Mesenteric fat pad (tissue), 1 donor: ENCODE measurements at places on chromosomes 5 and 9.

GRCh38 chr5:132837868-132838267 is 7.4 kb upstream of the SHROOM1 start:
- peak; percentile 72 for DNase-seq

DNA sequence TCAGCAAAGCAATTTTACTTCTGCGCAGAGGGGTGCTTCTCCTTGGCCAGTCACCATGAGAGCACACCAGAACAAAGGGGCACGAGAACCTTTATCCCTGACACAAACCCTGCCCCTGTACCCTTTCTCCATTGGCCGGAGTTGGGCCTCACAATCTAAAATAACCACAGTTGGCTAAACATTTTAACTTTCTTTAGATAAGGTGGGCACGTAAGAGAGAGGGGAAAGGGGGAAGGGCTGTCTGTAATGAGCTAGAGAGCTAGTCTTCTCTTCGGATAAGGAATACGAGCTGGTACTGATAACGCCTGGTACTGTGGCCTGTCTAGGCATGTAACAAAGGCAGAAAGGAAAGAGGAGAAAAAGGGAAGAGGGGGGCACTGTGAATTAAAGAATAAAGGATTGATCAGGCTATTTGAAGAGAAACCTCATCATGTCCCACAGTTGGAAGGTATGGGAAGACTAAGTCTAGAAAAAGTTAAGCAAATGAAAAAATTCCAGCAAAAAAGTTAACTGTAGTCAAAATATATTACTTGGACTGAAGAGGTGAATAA is 1.8 kb upstream of the IARS1 start:
- no peak for DNase-seq

GRCh38 chr9:108568093-108568492 is 287.7 kb downstream of the ACTL7B start:
- DNase-seq: no peak

DNA sequence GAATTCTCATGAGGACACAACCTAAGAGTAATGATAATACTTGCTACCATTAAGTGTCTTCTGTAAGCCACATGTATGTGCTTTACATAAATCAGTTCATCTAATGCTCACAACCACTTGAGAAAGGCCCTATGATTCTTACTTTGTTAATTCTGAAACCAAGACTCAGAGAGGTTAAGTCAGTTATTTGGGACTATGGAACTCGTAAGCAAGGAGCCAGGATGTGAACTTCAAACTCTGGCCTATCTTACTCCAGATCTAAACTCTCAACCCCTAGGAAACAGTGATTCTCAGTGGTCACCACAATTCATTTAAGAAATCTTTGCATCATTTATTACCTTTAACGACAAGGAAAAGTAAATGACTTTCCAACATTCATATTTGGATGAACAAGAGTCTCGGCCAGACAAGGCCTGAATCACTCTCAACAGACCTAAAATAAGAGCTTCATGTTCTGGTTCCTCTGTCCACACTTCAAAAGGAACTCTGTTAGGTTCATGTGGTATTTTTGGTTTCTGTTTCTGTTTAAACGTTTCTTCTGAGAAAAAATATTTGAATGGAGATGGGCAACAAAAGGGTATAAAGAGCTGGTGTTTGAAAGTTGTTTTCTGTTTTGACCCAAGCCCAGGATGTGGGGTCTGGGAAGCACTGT is 104.8 kb downstream of the LPAR1 start:
- no peak for DNase-seq

- no peak for DNase-seq
Observed at GRCh38 chr5:80064124-80064523, 29.0 kb downstream of the THBS4 start.

GRCh38 chr5:164319161-164319560 is 813.7 kb downstream of the MAT2B start:
- no peak for DNase-seq

DNA sequence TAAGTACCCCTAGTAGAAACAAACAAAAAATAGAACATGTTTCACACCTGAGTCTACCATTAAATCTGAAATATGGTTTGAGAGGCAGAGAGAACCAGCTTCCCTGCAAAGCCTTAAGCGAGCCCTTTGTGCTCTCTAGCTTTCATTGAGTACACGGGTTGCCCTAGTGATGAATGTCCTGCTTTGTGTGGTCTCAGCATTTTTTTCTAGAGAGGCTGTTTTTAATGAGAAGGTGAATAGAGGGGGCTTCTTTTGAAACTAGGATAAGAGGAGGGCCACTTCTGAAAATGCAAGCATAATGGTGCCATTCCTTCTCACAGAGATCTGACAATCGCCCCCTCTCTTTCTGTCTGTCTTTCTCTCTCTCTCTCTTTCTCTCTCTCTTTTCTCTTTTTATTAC is 131.3 kb downstream of the MACIR start:
- DNase-seq: no peak

- DNase-seq: no peak
Observed at GRCh38 chr5:43680286-43680685, 77.3 kb downstream of the NNT start.

- DNase-seq: no peak
Observed at GRCh38 chr5:159640446-159640845, 275.8 kb upstream of the ADRA1B start.

DNA sequence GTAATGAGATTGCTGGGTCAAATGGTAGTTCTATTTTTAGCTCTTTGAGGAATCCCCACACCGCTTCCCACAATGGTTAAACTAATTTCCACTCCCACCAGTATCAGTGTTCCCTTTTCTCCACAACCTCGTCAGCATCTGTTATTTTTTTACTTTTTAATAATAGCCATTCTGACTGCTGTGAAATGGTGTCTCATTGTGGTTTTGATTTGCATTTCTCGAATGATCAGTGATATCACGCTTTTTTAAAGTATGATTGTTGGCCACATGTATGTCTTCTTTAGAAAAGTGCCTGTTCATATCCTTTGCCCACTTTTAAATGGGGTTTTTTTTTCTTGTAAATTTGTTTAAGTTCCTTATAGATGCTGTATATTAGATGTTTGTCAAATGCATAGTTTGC is 73.5 kb downstream of the MTAP start:
- DNase-seq: no peak

DNA sequence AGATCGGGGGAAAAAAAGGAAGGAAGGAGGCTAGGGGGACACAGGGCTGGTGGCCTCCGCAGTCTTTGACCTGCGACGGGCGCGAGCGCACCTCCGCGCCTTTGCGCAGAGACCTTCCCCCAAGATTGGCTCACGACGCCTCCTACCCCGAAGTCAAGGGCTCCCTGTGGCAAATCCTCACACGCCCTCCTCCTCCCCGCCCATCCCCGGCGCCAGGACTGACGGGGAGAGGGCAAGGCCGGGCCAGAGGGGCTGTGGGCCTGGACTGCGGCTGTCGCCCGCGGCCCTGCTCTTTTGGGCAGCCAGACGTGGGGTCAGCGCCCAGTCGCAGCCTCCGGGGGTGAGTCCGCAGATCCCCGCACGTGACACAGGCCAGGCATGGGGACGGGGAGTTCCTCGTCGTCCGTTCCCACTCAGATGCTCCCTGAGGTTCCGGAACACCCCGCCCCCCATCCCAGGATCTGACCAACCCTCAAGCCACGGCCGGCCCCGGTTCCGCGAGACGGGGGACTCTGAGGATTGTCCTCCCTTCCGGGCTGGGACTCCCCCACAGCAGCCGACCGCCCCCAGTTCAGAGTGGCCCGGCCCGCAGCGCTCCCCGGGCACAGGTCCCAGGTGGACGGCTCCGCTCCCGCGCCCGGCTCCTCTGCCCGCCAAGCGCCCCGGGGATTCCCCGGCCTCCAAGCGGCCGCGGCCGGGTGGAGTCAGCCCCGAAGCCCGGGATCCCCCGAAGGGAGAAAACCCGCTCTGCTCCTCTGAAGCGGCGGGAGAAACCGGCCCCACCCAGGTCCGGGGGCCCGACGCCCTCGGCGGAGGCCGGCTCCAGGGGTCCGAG is 543 bp upstream of the ANKRD33B start:
- DNase-seq: no peak

- DNase-seq: peak; percentile 73
Observed at GRCh38 chr5:141496038-141496437, 7.2 kb downstream of the PCDHGC5 start.

- peak; percentile 60 for DNase-seq
Observed at GRCh38 chr9:37906312-37907239, 2.6 kb upstream of the SLC25A51 start.

GRCh38 chr5:176486189-176486757 is 38.1 kb downstream of the FAF2 start:
- no peak for DNase-seq

- no peak for DNase-seq
Observed at GRCh38 chr9:104780796-104781395, 17.0 kb downstream of the NIPSNAP3B start.

DNA sequence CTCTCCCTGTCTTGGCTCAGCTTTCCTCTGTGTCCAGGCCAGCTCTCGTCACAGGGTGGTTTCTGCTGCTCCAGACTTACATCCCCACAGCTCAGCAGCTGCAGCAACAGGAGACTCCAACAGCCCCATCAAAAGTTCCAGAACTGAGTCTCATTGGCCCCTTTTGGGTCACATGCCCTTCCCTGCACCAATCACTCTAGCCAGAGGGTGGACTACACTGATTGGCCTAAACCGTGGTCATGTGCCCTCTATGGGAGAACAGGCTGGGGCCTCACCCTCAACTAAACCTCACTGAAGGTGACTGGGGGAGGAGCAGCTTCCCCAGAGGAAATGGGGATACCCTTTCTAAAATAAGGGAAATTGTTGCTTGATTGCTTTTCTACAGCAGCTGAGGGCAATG is 44.4 kb upstream of the CPLX2 start:
- no peak for DNase-seq

DNA sequence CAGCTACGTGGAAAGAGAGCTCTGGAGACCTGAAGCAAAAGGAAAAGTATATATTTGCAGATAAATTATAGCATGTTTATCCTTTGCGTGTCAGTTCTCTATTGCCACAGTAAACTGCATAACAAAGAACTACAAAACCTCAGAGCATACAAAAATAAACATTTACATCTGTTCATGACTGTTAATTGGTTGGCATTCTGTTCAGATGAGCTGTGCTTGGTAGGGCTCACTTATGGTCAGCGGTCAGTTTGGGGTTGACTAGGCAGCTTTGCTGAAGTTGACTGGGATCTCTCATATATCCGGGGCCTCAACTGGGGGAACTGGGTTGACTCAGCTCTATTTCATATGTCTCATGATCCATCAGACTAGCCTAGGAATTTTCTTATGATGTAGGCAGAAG is 257.7 kb downstream of the TLE1 start:
- DNase-seq: no peak

DNA sequence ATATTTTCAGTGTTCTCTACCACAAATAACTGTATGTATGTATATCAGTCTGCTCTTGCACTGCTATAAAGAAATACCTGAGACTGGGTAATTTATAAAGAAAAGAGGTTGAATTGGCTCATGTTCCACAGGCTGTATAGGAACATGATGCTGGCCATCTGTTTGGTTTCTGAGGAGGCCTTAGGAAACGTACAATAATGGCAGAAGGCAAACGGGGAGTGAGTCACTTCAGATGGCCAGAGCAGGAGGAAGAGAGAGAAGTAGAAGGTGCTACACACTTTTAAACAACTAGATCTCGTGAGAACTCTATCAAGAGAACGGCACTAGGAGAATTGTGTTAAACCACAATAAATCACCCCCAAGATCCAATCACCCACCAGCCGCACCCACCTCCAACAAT is 121.7 kb downstream of the ADAMTS6 start:
- no peak for DNase-seq

DNA sequence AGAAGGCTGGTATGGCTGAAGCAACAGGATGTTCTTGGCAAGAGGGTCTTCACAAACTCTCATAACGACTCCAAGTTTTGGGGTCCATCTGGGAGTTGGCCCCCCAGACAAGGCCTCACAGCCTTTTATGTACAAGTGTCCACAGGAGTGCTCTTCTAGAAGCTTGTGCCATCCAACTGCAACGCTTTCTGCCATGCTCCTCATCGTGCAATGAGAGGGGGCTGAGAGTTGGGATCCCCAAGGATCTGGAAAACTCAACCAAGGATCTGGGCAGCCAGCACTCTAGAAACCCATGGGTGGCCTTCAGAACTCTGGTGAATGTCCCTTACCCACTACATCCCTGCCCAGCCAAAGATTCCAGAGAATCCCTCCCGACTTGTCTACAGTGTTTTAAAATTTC is 8.5 kb upstream of the AMBP start:
- DNase-seq: no peak

GRCh38 chr9:4517274-4517673 is 27.0 kb downstream of the SLC1A1 start:
- DNase-seq: no peak

GRCh38 chr9:14400658-14400995 is 86.7 kb upstream of the NFIB start:
- DNase-seq: no peak

GRCh38 chr5:135824541-135825041 is 9.9 kb upstream of the SLC25A48 start:
- no peak for DNase-seq

DNA sequence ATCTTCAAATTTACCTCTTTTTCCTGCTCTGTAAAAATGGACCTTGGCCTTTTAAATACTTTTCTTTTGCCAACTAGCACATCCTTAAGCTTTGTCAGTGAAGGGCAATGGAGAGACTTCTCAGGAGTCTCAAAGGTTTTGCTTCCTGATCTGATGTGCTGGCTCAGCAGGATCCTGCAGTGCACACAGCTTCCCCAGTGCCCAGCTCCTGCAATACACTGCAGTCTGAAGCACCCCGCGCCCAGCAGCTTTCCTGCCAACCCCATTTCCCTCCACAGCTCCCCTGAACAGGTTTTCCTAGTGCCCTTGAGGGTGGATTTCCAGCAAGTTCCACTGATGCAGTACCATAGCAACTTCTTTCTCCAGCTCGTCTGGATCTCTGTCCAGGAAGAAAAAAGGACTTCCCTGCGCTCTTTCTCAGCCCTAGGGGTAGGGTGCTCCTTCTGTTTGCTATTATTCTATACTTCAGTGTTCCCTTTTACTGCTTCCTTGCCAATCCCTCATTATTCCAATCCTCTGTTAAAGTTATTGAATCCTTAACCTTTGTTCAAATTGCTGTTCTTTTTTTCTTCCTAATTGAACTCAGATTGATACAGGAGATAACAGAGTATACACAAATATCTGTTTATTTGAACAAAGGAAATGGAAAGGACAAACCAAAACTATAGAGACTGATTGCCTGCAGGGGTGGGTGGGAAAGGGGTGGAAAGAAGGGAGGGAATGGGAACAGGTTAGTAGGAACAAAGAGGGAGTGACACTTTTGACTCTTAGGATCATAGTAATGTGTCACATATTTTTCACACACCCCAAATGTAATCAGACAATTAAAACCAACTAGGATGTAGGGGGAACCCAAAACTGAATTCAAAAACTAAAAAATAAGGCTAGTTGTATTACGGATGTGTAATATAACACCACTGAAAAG is 8.5 kb downstream of the SNAPC3 start:
- no peak for DNase-seq

- no peak for DNase-seq
Observed at GRCh38 chr5:100609594-100609993, 74.4 kb downstream of the FAM174A start.

- DNase-seq: no peak
Observed at GRCh38 chr9:32742296-32742695, 41.0 kb upstream of the TMEM215 start.

DNA sequence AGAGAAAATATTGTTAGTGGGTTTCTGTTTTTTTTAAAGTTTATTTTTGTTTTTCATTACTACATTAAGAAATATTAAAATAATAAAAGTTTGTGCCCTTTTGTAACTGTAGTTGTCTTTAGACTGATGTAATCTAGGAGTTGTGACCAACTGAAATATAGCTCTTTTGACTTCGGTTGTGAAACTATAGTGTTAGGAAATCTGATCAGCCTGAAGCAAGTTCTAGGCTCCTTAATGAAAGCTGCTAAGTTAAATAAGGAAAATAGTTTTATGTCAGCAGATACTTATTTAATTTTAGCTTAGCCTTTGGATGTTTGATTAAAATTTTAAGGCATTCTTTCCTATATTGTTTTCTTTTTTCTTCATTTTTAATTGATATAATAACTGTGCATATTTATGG is 14.2 kb downstream of the AP3S1 start:
- DNase-seq: no peak
